ENCODE measurements at places on chromosomes 2 and 18.
A peak's percentile ranks its signal among the peaks of the same experiment; 100 is the strongest.

DNA sequence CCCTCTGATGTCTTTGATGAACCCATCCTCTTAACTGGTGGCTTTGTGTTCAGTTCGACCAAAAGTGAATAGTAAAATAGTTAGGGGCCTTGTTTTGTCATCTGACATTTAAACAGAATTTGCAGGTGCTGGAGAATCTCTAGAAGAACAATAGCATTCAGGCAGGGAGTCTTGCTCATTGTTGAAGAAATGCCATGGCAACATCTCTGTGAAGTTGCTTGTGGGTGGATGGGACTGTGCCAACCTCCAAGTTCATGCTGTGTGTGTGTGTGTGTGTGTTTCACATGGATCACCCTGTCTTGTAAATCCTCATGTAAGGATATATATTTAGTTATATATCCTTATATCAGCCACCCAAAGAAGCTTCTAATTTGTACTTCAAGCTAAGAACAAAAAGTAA lies 66.7 kb downstream of the SKA1 start:
- no peak for DNase-seq

- DNase-seq: no peak
These were observed 114.9 kb upstream of the OSR1 start for GRCh38 chr2:19473350-19473749.

DNA sequence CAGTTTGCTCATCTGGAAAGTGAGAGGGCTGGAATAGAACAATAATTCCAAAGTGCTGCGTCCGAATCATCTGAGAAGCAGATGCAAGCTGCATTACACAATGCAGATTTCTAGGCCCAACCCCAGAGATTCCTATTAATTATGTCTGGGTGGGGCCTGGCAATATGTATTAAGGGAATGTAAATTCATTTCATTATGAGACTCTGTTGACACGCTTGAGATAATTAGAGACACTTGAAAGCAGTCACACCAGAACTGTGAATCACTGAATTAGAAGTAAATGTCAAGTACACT lies 54.7 kb upstream of the HK2 start:
- DNase-seq: no peak

DNA sequence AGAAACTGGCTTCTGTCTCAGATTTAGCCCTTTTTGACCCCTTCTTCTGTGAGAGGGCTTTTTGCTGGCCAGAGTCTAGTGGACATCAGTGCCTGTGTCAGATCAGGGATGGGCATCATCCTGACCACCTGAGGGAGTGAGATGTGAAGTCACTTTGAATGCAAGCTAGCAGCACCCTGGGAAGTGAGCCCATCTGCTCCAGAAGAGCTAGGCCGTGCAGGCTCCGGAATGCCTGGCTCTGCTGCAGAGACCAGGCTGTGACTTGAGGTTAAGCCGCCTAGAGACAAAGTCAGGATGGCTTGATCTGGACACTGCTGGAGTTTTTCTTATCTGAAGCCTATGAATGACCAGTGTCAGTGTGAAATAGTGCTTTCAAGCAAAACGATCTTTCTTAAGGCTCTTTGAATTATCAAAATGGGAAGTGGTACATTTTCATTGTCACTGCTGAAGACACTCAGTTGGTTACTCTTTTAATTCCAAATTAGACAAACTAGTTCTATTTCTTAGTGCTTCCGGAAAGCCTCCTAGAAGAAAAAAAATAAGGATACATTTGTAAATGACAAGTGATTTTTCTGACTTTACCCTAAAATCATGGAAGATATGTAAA lies 20.8 kb downstream of the DGUOK start:
- no peak for DNase-seq

- no peak for DNase-seq
These were observed 172.0 kb downstream of the AFF3 start for GRCh38 chr2:99970292-99970868.

DNA sequence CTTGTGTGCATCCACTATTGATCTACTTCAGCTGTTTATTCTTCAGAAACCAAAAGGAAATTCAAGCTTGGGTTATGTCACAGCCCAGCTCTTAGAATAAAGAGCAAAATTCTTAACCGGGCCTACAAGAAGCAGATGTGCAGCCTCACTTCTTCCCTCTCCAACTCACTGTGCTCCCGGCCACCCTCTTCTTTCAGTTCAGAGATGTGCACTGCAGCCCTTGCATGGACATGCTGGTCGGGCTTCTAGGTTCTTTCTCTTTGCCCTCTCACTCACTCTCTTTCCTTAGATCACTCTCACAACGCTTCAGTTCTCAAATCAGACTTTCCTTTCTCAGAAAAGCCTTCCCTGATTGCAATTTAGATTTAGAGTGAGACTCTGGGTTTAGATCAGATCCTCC lies 104.1 kb downstream of the CHN1 start:
- DNase-seq: peak; percentile 14

DNA sequence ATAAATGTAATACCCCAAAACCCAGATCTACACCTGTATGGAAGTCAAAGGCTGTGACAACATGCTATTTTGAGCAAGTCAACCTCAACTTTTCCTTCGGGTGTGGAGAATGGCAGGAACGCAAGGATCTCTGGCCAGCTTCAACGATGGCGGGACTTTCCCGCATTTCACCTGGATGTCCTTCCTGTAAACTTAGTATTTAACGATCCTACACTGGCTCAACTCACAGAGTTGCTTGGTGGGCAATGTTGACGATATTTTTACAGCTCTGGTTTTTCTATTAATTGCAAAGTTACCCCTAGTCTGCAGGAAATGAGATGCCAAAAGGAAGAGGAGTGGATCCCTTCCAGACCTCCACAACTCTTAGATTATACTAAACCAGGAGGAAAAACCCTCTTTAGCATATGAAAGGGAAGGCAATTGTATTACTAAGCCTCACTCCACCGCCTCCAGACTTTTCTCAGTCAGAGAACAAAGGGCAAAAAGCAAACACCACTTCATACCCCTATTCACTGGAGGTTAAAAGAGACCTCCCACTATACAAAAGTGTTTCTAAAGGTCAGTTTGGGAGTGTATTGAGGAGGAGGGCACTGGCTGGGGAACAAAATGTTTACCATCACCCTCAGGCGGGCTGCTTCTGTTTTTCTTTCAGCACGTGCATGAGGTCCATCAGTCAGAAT lies 56.5 kb upstream of the ACVR1 start:
- no peak for DNase-seq

- no peak for DNase-seq
These were observed 9.0 kb downstream of the LRRTM4 start for GRCh38 chr2:77513191-77513590.

DNA sequence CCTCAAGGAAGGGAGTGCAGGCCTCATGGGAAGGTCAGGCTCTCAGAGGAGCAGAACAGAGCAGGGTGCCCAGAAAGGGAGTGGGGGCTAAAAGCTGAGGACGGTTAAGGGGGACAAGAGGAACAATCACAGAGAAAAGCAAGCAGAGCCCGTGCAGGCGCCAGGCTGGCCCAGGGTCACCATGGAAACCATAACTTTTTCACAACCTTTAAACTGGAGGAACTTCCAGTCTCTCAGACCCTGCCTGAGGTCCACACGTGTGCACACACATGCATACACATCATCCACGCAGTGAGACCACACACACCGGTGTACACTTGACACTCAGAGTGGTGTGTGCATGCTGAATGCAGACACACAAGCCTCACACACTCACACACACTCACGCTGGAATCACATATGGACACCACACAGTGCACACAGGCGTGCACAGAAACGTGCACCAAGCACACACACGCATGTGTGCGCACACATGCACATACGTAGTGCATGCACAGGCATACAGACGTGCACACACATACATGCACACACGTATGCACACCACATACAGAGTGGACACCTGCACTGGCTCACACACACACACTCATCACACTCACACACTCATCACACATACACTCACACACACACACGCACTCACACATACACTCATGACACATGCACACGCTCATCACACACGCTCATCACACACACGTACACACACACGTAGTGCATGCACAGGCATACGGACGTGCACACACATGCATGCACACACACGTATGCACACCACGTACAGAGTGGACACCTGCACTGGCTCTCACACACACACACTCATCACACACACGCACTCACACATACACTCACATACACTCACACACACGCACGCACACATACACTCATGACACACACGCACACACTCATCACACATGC lies 37.2 kb upstream of the SNED1 start:
- no peak for DNase-seq

- DNase-seq: no peak
These were observed 1019.5 kb upstream of the LRRTM1 start for GRCh38 chr2:81324046-81324445.

DNA sequence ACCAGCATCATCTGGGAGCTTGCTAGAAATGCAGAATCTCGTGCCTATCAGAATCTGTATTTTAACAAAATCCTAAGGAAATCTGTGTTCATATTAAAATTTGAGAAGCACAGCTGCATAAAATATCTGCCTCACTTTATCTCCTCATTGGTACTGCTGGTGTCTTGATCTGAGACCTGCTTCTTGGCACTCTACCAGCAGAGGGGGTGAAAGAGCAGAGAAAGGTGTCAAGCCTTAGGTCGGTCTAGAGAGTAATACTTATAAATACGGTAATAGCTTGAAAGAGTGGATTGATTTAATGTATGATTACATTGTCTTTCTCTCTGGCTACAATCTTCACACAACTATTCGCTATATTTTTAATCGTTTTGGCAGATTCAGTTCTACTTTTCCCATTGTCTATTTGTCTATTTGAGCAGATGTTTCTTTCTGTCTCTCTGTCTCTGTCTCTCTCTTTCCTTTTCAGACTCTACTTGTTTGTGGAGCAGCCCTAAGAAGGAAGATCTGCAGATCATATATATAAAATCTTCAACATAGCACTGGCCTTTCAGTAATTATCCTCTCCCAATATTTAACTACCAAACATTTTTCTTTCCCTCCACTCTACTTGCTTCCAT lies 1.7 kb upstream of the GCG start:
- DNase-seq: peak; percentile 40

DNA sequence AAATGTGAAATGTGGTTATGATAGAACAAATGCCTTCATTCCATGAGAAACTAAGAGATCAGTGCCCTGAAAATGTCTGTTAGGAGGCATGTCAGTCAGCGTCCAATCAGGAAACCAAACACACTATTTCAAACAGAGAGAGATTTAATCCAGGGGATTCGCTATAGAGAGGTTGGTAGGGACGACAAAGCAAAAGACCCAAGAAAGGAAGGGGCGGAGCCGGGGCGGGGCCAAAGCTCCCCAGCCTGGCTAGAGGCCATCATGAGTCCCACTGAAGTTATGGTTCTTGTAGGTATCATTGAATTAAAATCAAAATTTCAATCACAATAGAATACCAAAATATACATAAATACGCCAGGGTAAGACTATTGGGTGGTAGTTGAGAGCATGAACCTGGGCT lies 32.9 kb upstream of the RNF149 start:
- no peak for DNase-seq

GRCh38 chr2:43524177-43524965 lies 71.5 kb downstream of the THADA start:
- no peak for DNase-seq

DNA sequence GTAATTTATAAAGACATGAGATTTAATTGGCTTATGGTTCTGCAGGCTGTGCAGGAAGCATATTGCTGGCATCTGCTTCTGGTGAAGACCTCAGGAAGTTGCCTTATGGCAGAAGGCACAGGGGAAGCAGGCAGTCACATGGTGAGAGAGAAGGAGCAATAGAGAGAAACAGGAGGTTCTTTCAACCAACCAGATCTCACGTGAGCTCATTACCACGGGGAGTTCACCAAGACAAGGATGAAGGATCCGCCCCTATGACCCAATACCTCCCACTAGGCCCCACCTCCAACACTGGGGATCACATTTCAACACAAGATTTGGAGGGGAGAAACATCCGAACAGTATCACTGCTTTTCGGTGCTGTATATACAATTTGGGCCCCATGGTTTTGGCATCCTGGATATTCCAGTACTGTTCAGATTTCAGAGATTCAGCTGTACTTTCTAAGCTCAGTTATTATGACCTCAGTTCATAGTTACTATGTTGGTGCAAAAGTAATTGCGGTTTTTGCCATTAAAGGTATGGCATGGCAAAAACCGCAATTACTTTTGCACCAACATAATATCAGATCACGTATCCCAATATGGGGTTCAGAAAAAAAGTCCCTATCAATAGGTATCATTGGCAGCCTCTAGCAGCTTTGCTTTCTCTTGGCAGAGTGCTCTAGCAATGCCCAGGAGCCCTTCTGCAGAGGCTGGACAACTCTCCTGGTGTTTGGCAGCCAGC lies 189.6 kb upstream of the SIX3 start:
- no peak for DNase-seq

- no peak for DNase-seq
These were observed 16.0 kb downstream of the LRRTM1 start for GRCh38 chr2:80288576-80288975.
